ENCODE measurements at places on chromosomes 2 and 18. TPM values are rescaled to one million over a fixed set of nuclear protein-coding genes. Genes with fewer than 3 reads are reported as not detected.

DNA sequence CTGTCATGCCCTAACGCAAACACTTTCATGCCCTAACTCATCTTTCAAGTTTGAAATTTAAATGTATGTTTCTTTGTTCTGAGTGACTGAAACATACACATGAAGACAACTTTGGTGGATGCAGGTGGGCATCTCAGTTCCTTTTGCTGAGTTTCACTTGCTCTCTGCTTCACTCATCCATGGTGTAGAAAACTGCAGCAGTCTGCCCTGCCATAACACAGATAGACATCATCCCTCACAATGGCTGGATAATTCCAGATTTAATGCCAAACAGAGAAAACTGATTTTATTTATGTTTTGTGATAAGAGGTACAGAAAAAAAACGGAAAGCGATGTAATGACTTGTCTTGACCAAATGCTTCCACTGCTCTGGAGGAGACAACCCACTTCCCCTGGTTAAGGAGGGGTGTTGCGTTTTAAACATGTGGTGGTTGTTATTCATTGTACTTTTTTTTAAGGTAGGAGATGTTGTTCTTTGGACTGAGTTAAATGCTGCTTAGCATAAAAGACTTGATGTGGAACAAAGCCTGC, 70.4 kb downstream of the RHBDD1 start:
- no peak for DNase-seq

DNA sequence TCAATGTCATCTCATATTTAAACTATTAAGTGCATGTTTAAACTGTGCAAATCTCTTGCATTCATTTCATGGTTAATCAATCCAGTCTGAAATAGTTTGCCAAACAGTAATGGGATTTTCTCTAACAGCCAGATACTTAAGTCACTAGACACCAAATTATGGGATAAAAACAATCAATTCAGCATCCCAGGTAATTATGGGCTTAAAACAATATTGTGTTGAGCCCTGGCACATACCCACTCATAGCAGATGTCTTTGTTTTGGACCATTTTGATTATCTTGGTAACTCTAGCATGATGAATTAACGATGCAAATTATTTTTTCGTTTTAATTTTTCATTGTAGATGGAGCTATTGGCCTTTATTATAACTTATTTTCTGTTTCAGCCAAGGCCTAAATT, 118.5 kb upstream of the CD302 start:
- DNase-seq, result no peak

DNA sequence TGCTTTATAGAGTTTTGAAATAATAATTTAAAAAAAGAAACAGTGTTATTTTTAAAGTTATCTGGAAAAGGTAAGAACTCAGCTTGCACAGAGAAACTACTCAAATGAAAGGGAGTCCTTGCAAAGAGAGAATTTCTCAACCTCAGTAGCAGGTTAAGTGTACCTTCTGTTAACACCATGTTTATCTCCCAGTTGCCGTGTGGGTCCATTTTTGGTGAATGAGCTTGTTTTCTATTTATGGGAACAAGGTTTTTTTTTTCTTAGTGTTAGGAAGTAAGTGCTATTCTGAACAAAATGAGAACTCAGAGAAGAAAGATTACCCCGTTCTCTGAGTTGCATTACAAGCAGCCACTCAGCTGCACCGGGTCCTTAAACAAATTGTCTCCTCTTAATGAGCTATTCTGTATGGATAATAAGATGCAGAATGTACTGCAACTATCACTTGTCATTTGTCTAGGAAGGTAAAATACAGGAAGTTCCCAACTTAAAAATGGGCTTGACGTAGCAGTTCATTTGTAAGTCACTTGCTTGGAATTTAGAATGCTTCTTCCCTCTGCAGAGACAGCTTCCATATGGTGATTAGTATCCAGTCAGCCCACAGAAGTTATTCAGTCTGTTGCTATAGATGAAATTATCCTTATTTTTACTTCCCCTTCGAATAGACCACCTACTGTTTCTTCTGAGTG, 74.9 kb downstream of the LTBP1 start:
- DNase-seq, result no peak

- DNase-seq, result no peak
These were observed 351.5 kb downstream of the TXNL1 start for GRCh38 chr18:56286775-56287325.

DNA sequence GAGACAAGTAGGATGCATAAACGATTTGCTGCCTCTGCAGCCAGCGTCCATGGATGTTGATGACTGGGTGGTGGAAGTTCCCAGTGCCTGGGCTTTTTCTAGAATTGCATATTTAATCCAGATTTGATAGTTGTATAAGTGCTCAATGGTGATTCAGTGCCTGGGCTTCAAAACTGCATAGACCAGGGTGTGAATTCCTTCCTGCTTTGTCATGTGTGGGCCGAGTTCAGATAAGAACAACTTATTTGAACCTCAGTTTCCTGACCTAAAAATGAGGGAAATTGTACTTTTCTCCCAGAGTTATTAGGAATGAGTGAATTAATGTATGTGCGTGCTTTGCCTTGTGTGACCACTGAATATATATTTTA, 154.6 kb downstream of the WDSUB1 start:
- no peak for DNase-seq

DNA sequence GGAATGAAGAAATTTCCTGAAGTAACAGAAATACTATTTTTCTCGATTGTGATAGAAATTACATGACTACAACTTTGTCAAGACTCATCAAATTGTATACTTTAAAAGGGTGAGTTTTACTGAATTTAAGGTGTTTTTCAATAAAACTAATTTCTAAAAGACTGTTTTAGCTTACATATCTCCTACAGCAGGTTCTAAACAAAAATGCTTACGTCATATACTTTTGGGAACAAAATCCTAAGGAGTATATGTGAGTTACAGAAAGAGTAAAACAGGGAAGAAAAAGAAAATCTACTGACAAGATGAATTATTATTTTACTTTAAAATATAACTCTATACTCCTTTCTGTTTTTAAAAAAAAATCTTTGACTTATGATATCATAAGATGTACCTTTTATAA, 660.3 kb upstream of the PKDCC start:
- no peak for DNase-seq

The CNDP1 gene
- not detected for total RNA-seq

The CYS1 gene
- 4.5 TPM for total RNA-seq
